BE2C (cell line): ENCODE measurements at places on chromosomes 7 and 10.

- no peak for DNase-seq
These were observed 387.2 kb upstream of the PODXL start for GRCh38 chr7:131943646-131944045.

- no peak for DNase-seq
These were observed 479.4 kb downstream of the ARL4A start for GRCh38 chr7:13166801-13167200.

- no peak for DNase-seq
These were observed 61.3 kb downstream of the GFRA1 start for GRCh38 chr10:116211682-116212081.

GRCh38 chr7:2931034-2931415 is 86.9 kb upstream of the GNA12 start:
- no peak for DNase-seq

DNA sequence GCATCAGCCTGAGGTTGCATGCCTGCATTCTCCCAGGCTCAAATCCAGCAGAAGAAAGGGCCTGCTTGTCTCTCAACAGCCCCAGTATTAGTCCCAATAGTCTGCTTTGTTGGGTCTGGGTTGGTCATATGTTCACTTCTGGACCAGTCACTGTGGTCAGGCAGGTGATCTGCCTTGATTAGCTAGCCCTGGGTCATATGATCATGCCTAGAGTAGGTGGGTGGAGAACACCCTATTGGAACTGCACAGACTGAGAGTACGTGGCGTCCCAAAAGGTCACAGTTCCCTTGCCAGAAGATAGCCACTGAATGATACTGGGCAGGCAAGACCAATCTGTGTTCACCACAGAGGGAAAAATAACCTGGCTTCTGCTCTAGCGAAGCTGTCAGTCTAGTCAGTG is 80.1 kb downstream of the SH2D4B start:
- no peak for DNase-seq

- DNase-seq = peak; percentile 87
These were observed 98.8 kb downstream of the CHST15 start for GRCh38 chr10:123994417-123995081.

- DNase-seq = no peak
These were observed 1.2 kb upstream of the CCDC6 start for GRCh38 chr10:59907537-59907917.

DNA sequence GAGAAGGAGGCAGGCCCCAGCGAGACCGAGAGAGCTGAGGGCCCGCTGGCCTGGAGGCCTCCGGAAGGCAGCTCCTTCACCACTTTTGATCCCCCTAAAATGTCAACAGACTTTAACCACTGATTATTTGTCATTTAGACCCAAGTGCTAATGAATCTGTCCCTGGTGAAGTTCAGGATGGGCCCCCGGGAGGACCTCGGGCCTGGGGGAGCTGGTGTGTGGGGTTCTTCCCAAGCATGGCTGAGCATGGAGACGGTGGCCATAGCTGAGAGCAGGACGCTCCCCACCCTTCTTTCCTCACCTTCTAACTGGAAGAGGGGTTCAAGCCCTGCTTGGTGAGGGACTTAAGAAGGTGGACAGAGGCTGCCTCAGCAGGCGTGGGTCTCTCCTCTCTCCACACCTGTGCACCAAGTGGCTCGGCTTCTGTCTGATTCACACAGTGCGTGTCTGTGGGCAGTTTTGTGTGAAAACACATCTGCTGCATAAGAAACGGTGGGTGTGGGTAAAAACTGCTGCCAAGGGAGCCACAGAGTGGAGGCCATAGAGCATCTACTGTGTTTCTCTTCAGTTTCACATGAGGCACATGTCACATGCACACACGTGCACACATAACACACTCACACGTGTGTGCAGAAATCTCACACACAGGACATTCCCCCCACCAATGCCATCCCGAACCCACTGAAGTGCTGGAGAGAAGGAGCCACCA is 53.5 kb upstream of the VIPR2 start:
- DNase-seq = no peak

- peak; percentile 49 for DNase-seq
These were observed at the start of gene PLXNA4 for GRCh38 chr7:132575982-132576720. Gene PLXNA4 (minus strand): TSS chr7:132576470. CDS start chr7:132508693, 67,777 bp downstream.

DNA sequence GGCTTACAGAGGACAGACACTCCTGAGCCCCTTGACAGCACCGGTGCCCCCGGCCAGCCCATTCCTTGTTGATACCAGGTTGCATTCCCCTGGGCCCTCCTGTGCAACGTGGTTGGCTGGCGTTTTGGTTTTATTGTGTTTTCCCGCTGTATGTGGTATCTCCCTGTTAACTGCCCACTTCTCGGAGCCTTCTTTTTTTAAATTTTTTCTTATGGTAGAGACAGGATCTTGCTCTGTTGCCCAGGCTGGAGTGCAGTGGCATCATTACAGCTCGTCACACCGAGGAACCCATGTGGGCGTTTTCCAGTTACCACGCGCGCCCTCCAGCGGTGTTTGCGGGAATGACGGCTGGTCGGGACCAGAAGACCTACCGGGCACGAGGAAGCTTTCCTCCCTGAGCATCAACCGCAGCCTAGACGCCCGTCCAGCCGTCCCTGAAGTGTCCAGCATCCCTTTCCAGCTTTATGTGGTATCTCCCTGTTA is 16.9 kb upstream of the ZFAND2A start:
- DNase-seq = peak; percentile 80

DNA sequence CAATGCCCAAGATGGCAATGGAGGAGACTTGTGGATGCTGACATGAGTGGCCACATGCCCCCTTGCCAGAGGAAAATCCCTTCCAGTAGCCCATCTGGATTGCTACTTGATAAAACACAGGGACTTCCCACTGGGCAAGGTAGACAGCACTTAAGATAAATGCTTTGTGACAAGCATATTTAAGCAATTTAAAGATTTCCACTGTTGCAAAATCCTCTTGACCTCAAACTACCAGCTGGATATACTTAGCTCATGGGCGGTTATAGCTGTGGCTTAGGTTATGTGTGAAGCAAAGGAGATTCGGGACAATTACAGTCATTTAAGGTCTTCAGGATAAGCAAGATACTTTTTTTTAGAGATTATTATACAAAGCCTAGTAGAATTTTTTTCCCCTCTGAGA is 238.1 kb downstream of the BMPER start:
- no peak for DNase-seq

- DNase-seq = no peak
These were observed 37.7 kb upstream of the ZNF107 start for GRCh38 chr7:64628192-64628591.

DNA sequence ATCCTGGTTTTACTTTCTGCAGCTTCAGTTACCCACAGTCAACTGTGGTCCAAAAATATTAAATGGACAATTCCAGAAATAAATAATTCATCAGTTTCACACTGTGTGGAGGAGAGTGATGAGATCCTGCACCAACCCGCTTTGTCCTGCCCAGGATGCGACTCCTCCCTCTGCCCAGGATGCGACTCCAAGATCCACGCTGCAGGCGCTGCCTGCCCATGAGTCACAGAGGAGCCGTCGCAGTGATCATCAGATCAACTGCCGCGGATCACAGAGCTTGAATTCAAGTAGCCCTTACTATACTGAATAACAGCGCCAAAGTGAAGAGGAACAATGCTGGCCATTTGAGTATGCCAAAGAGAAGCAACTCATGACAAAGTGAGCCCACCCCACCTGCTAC is 61.5 kb downstream of the GRB10 start:
- DNase-seq = no peak

GRCh38 chr7:104327938-104328295 is 486 bp upstream of the LHFPL3 start:
- DNase-seq = no peak

DNA sequence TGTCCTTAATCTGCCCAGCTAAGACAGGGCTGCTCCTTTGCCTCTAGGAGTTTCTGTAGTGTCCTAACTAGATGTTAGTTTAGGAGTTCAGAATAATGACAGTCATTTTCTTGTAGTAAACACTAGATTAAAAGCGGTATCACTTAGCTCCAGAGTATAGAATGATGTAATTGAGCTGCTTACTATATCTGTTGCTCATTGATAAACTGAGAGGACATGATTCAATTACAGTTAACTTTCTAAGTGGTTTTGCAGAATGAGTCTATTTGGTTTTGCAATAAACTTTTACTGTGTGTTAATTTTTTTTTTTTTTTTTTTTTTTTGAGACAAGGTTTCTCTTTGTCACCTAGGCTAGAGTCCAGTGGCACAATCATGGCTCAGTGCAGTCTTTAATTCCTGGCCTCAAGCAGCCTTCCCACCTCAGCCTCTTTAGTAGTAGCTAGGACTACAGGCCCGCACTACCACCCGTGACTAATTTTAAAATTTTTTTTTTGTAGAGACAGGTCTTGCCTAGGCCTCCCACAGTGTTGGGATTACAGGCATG is 1.8 kb downstream of the STMP1 start:
- DNase-seq = no peak

- no peak for DNase-seq
These were observed 54.6 kb upstream of the MKI67 start for GRCh38 chr10:128180843-128181242.

DNA sequence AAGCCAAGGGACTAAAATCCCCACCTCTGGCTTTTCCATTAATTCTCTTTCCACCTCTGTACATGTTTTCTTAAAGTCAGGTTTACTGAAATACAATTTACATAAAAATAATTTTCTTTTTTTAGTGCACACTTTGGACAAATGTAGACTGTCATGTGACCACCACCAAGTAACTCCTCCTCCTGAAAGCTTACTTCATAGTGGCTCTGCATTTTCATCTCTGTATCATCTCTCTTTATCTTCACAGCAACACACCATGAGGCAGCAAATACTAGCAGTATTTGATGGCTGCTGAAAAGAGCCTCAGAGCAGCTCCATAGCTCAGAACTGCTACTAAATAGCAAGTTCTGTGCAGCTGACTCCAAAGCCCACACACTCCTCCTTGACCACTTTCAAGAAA is 17.3 kb downstream of the WDFY4 start:
- no peak for DNase-seq

GRCh38 chr7:145875267-145875666 is 241.3 kb upstream of the CNTNAP2 start:
- no peak for DNase-seq

DNA sequence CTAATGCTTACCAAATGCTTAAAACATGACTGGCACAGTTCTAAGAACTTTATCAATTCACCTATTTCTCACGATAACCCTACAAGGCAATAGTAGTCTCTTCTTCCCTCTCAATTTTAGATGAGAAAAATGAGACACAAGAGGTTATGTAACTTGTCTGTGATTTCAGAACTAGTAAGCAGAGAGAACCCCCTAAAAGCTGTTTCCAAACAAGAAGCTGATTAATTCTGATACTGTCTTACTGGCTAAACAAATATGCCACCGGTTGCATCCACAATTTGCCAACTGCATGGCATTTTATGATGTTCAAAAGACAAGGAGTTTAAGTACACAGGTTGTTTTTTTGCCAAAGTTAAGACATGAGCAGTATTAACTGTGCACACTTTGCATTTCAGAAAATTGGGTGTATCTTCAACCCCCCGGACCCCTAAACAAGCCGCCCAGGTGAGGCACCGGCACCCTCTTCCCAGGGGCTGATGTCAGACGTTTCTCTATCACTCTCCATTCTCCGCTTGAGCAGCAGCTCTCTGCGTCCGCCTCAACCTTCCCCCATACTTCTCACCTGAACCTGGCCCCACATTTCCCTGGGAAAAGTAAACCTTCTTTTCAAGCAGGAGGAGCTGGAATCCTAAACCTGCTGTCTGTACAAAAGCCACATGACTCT is 21.7 kb downstream of the RSU1 start:
- DNase-seq = no peak

- no peak for DNase-seq
These were observed 29.9 kb upstream of the CC2D2B start for GRCh38 chr10:95877881-95878280.

DNA sequence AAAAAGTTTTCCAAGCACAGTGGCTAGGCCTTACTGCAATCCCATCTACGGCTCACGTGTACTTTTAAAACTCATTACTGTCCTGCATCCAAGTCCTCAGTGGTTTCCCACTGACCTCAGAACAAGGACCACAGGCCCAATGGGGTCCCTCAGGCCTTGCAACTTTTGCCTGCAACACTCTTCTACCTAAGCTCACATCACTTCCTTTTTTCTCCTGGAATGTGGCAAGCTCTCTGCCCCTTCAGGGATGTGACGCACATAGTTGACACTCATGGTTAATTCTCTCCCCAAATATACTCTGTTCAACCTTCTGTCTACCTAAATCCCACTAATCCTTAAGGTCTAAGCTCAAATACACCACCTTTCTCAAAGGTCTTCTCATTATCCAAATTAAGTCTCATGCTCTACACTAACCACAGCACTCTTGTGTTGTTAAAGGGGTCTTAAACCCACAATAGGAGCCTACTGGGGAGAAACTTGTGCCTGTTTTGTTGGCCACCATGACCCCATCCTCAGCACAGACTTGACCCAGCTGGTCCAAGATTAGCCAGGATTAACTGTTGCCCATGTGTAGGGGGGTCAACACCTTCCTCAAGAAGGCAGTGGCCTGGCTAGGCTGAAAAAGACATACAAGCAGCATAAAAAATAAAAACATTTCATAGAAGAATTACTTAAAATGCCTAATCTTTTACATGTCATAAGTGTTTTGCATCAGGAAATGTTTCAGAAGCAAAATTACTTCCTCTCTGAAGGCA is 15.2 kb downstream of the HNRNPF start:
- DNase-seq = no peak

DNA sequence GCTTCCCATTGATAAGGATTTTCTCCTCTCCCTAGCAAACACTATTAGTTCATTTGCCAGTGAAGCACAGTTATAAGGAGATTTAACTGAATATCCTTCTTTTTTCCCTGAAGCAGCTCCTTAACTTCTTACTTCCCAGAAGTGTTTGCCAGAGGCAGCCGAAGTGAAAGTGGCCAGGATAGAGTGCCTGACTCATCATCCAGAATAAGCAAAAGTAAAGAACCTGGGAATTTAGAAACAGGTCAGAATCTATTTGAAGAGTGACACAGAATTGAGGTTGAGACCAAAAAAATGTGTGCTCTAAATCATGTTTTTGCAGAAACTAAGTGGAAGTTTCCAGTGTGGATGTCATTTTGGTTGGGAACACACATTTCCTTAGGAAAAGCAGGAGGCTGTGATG is 249.6 kb upstream of the VWC2 start:
- no peak for DNase-seq

DNA sequence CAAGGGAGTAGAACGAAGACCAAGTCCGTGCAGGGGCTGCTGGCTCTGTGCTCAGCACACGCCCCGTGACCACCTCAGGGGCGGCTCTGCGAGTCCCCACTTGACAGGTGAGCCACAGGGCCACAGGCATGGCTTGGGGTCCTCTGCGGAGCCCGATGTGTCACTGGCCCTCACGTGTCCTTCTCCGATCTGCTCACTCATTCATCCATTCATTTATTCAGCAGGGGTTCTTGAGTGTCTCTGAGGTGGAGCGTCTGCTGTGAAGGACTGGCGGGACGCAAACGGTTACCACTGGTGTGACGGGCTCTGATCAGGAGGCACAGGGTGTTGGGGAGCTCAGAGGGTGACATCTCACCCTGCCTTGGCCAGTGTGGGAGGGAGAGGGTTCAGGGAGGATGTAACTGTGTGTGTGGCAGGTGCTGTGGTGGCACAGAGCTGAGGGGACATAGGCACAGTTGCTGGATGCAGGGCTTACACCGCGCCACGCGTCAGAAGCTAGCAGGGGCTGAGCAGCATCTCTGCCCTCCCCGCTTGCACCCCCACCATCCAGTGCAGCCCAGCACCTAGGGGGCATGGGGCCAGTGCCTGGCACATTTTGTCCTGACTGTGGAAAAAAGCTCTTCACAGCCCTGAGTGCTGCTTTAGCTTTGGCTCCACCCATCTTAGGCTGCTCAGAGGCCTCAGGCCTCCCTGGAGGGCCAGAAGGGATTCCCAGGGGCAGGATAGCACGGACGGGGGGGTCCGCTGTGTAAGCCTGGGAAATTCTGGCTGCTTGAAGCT is 116.8 kb downstream of the LHPP start:
- DNase-seq = peak; percentile 3
